Activated CD8-positive, alpha-beta memory T cell treated with anti-CD3 and anti-CD28 coated beads, Interleukin-2, amount 10 ng/mL, durations not matched to agents 7 days and 5 days (primary cell): ENCODE measurements at places on chromosomes 13 and 19. TPM values are rescaled to one million over a fixed set of nuclear protein-coding genes. Genes with fewer than 3 reads are reported as not detected.

The CYP4F2 gene
- total RNA-seq = not detected

The CACNG6 gene
- not detected for total RNA-seq

The SPACA7 gene
- not detected for total RNA-seq

The LYPD3 gene
- total RNA-seq = 0.23 TPM

The CCDC70 gene
- not detected for total RNA-seq

DNA sequence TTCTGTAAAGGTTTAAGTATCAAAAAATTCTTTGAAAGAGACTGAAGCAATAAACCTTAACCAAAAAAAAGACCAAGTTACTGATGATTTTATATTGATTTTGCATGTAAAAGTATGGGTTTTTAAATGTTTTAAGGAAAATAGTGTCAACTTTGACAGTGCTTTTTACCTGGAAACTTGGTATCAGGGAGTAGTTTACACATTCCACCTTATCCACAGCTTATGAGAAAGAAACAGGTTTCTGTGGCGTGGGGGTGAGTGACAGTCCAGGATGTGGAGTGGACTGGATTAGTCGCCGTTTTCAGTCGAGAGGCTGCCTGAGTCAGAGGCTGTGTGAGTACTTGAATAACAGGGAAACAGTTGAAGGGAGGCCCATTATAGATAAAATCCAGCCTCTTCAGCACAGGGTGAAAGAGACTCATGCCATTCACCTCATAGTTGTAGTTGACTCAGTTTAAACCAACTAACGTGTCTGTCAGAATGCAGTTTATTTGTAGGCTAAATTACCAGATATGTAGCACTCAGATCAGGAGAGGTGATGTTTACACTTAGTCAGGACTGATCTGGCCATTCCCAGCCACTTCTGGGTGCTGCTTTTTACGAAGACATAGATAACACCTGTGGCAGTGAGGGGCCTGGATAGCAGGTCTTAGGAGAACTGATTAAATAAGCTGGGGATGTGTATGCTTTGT is 595 bp upstream of the GPR183 start:
- no peaks in the 10 kb centered on the region for H3K27me3 ChIP-seq
- peak overlapping the region; percentile 78 for H3K4me3 ChIP-seq
- peak; percentile 86 for DNase-seq
- peaks cover 35% of the 10 kb centered on the region for H3K36me3 ChIP-seq

- no peak overlapping the region for H3K4me3 ChIP-seq
- no peak for DNase-seq
- no peaks in the 10 kb centered on the region for H3K36me3 ChIP-seq
- H3K27ac ChIP-seq = no peak overlapping the region
These were observed 49.1 kb upstream of the EHD2 start for GRCh38 chr19:47663911-47664771.

- no peak overlapping the region for H3K4me3 ChIP-seq
- H3K4me1 ChIP-seq = peaks cover 67% of the 10 kb centered on the region
- H3K27ac ChIP-seq = peak overlapping the region; percentile 73
- no peak for DNase-seq
- H3K36me3 ChIP-seq = peaks cover 8% of the 10 kb centered on the region
- no peaks in the 10 kb centered on the region for H3K27me3 ChIP-seq
These were observed 9.2 kb downstream of the RANBP3 start for GRCh38 chr19:5968431-5969373.

DNA sequence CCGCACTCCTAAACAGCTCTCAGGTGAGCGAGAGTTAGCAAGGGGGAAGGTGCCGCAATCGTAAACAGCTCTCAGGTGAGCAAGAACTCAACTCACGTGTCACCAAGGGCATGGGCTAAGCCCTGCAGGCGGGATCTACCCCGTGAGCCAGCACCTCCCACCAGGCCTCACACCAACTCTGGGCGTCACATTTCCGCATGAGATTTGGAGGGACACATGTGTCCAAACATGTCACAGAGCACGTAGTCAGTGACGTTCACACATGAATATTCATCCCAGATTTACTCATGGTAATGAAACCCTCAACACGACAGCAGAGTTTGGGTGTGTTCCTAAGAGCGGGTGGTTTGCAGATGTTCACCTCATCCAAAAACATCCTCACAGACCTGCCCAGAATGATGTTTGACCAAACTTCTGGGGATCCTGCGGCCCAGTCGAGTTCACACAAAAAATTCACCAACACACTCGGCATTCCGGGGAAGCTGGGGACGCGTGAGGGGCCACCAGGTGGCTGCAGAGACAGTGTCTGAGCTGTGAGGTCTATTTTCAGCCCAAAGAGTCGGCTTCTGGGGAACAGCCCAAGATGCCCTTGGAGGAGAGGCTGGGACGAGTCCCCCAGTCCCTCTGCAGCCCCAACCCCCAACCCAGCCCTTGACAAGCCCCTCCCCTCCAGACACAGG is 19.6 kb downstream of the C2CD4C start:
- H3K36me3 ChIP-seq = peaks cover 3% of the 10 kb centered on the region
- no peak overlapping the region for H3K27ac ChIP-seq
- DNase-seq = no peak
- peaks cover 27% of the 10 kb centered on the region for H3K27me3 ChIP-seq
- H3K4me3 ChIP-seq = no peak overlapping the region

DNA sequence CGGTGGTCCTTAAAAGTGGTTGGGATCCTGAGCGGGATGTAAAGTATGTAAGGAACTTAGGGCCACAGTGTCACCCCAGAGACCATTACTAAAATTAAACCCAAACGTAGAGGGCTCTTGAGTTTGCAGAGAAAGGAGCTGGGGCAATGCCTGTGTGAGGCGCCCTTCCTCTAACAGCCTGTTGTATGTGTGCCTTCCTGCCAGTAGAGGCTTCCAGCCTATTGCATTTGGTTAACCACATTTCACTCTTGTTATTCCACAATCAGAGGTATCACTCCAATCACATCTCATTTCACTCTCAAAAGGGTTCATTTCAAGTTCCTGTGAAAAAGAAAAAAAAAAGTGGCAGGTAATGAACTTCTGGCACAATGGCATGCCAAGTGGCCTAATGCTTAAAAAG is 29.4 kb downstream of the DIAPH3 start:
- H3K27me3 ChIP-seq = no peaks in the 10 kb centered on the region
- peaks cover 16% of the 10 kb centered on the region for H3K4me1 ChIP-seq
- no peak for DNase-seq
- H3K36me3 ChIP-seq = peaks cover 14% of the 10 kb centered on the region
- H3K4me3 ChIP-seq = no peak overlapping the region
